ENCODE measurements at places on chromosomes 2 and 18. TPM values are rescaled to one million over a fixed set of nuclear protein-coding genes. Genes with fewer than 3 reads are reported as not detected.

Gene CFAP53
- 0.81 TPM for total RNA-seq

Gene ADGRF3
- 0.89 TPM for total RNA-seq

Gene TUBB6
- total RNA-seq, result 101 TPM

Gene OTX1
- 0.36 TPM for total RNA-seq

Gene SERPINB10
- total RNA-seq, result not detected

Gene REEP1
- 15.5 TPM for total RNA-seq

Gene SLC40A1
- 39.9 TPM for total RNA-seq

Gene AP1S3
- total RNA-seq, result 52.7 TPM

Gene SPC25
- total RNA-seq, result 0.47 TPM

Gene IL1B
- 3.5 TPM for total RNA-seq

Gene LAMA3
- 28.7 TPM for total RNA-seq

Gene STK25
- 166 TPM for total RNA-seq

Gene HSBP1L1
- total RNA-seq, result 29.5 TPM

- no peak for DNase-seq
These were observed 96.3 kb downstream of the UPP2 start for GRCh38 chr2:158197940-158198339.

DNA sequence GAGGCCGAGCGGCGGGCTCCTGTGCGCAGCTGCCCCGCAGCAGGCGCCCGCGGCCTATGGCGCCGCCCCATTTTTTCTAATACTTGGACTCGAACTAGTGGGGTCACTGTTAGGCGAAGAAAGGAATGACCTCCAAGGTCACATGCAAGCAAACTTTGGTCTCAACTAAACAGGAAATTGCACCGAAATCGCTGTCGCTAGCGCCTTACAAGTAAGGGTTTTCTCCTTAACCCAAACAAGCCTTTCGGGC is 339 bp downstream of the ACAA2 start:
- DNase-seq, result no peak

DNA sequence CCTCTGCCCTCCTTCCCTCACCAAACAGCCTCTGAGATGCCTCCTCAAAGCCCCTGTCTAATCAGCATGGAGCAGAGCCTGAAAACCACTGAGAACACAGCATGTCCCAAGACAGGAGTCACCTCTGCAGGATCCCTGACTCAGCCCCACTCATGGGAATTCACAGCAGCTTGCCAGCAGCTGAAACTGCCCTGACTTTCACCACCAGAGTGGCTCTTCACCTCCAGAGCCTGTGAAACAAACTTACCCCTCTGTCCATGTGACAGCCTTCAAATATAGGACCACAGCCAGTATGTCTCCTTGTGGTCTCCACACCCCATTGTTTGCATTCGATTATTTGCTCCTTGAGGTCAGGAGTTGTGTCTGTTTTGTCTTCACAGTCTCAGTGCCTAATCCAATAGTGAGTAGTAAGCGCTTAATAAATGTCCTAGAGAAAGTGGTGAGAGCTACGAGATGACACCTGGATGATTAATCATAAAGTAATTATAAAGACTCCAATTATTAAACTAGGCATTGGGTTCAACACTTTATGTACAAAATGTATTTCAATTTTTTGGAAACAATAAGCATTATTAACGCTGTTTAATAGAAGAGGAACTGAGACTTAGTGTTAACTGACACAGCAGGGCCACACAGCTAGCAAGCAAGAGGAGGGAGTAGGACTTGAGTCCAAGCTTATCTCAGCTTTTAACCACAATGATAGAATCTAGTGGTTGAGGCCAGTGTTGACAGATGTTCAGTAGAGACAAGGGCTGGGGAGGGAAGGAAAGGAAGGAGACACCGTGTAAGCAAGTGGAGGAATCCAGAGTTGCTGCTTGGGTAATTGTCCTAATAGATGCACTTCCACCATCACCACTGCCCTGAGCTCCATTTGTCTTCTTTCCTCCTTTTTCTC is 358.7 kb upstream of the TNP1 start:
- no peak for DNase-seq

DNA sequence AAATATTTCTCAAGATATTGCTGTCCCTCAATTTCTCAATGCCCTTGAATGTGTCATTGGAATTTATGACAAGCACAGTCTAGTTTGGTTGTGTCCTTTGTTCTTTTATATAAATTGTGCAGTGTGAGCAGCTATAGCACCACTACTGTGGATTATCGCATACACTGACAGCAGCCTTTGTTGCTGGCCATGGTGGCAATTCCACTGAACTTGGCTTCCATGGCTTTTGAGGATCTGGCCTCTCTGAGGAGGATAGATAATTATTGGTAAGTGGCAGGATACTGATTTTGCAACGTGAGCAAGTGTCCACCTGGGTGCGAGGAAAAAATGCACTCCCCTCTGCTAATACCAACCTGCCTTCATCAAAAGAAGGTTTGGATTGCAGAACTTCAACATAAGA is 84.0 kb downstream of the RDH14 start:
- no peak for DNase-seq

GRCh38 chr2:64114912-64115277 is 29.3 kb downstream of the PELI1 start:
- DNase-seq, result no peak

GRCh38 chr2:179809606-179810005 is 51.8 kb downstream of the ZNF385B start:
- no peak for DNase-seq

GRCh38 chr2:240851078-240851991 is 17.3 kb upstream of the AGXT start:
- peak; percentile 90 for DNase-seq

GRCh38 chr18:38634117-38634516 is 1068.5 kb upstream of the CELF4 start:
- no peak for DNase-seq

DNA sequence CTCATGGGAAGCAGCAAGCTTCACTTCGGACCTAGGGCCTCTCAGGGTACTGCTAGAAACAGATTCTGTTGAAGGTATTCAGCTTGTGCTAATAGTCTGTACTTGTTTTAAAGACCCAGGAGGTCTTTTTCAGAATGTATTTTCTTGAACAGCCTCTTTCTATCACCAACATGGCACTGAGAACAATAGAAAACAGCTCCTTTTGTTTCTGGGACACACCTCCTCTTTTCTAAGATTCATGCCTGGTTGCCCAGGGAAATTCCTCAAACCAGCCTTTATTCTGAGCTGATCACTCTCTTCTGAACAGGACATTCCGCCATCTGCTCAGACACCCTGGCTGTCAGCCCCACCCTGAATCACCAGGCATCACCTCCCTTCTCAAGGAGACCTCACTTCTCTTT is 389.6 kb downstream of the TGIF1 start:
- no peak for DNase-seq

DNA sequence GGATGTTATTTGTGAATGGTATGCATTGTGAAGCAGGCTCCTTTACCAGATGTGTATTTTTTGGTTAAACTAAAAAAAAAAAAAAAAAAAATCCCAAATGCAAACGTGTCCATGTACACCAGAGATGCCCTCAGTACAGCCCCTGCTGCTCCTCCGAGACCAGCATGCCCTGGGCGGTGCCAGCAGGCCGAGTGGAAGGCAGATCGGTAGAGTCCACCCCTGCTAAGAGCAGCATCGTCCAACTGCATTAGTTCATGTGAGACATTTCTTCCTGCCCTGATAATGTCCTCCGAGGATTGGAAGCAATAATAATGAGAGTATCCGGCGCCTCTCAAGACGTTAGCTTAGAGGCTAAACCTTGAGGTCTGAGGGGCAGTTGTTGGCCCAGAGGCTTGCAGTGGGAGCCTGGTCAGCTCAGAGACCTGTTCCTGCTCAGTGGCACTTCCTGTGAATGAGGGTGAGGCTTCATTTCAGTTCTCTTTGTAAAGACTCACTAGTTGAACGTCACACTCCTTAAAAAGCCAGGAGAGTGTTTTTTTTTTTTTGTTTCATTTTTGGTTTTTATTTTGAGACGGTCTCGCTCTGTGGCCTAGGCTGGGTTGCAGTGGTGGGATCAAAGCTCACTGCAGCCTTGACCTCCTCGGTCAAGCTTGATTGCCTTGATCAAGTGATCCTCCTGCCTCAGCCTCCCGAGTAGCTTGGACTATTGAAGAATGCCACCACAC is 5.6 kb downstream of the SLC66A3 start:
- no peak for DNase-seq

DNA sequence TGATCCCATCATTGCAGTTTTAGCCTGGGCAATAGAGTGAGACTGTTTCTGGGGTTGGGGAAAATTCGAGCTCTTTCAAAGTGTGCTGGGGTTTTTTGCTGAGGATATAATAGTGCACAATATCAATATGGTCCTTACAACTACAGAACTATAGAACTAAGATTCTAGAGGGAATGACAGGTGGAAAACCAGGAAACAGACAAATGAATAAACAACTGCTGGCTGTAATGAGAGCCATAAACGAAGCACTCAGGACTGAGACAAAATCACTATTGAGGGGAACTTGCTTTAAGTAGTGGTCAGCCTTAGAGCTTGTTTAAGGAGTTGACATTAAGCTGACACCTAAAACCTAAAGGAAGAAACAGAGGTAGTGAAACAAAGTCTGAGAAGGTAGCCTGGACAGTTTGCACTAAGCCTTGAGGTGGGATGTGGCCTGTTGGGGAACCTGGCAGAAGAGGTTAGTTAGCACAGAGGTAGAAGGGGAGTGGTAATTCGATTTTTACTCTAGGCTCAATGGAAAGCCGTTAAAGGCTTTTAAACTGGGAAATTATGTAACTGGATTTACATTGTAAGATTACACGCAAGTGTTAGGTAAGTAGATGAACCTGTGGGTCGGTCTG is 33.8 kb downstream of the LCLAT1 start:
- no peak for DNase-seq

- DNase-seq, result no peak
These were observed 1.7 kb downstream of the SLC8A1 start for GRCh38 chr2:40450066-40450795.

- no peak for DNase-seq
These were observed 147.9 kb upstream of the ACAA2 start for GRCh38 chr18:49961271-49961670.

- DNase-seq, result no peak
These were observed 278.3 kb downstream of the EIPR1 start for GRCh38 chr2:3099145-3099859.

GRCh38 chr2:24839729-24840128 is 46.5 kb downstream of the CENPO start:
- no peak for DNase-seq

- DNase-seq, result no peak
These were observed 121.8 kb downstream of the SLC8A1 start for GRCh38 chr2:40330096-40330495.

DNA sequence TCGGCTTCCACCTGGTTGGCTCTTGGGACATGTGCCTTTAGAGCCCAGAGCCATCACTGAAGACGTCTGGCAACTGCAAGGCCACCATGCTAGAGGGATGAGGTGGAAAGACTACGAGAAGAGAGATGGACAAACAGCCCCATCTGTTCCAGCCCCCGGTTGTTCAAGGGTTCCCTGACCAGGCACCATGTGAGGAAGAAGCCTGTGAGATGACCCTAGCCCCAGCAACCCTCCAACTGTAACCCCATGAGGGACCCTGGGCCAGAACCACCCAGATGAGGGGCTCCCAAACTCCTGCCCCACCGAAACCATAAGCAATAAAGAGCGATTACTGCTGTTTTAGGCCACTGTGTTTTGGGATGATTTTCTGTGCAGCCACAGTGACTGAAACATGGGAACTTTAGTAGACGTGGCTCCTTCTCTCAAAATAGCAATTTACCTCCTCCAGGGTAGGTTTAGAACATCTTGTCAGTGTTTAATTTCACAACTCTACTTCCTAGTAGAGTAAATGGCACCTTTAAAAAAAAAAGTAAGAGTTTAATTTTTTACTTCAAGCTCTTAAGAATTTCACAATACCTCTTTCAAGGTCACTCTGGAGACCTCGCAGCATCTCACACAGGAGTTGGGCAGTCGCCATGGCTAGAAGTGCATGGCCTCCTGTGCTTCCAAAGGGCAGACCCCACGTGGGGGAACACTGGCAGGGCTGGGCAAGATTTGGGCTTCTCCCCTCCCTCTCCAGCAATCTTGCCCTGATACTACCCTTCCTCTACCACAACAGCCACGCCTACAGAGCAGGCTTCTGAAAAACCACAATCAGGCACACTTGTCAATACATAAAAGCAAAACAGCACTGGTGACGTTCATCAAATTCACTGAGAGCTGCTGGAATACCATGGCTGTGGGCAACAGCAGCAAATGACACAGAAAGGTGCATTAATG is 48.8 kb downstream of the TMEM163 start:
- DNase-seq, result no peak

DNA sequence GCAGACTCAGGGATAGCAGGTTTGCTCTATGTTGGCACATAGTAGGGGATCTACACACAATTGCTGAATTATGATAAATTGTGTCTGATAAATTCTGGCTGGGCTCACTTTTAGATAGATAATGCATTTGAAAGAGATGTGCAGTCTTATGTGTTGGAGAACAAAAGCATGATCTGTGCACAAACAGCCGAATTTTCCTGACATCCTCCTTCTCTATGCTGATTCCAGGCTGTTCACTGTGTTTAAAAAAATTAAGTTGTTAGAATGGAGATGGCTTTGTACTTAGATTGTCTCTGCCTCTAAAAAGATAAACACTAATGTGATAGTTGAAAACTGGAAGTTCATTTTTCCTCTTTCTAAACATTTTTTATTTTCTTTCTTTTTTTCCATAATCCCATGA is 2.1 kb downstream of the CERS6 start:
- DNase-seq, result no peak

DNA sequence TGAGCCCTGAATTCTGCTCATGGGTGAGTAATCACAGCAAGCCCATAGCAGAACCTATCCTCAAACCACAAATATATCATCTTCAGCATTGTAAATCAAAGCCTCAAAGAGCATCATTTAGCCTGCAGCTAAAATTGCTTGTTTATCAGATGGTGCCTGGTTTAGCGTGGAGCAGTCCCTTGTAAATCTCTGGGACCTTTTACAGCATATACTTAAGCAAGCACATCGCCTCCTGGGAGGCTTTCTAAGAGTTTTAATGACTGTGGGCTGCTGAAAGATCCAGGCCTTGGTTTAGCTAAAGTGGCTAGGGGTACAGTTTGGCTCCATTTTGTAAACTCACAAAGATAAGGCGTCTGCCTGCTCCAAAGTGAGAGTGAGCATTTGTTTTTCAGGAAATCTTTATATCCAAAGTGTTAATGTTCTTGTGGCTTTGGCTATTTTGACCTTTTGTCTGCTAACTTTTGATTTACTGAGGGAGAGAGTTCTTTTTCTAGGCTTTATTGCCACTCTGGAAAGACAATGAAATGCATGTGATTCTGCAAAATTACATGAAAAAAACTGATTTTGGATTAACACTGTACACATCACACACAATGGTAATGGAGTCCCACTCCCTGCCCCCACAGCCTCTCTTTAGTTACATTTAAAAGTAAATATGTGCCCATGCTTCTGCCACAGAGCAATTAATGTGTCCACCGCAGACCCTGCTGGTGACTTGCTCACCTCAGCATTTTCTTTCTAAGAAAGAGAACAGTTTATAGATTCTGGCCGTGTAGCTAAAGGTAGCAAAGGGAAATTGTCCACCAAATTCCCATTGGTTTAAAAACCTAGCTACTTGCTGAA is 194.8 kb downstream of the LNPK start:
- DNase-seq, result no peak
